Left colon (tissue), 2 donors: ENCODE measurements at places on chromosomes 3 and 15.

GRCh38 chr15:77907824-77908751 lies 169.4 kb downstream of the TBC1D2B start:
- peak; percentile 54 for DNase-seq

DNA sequence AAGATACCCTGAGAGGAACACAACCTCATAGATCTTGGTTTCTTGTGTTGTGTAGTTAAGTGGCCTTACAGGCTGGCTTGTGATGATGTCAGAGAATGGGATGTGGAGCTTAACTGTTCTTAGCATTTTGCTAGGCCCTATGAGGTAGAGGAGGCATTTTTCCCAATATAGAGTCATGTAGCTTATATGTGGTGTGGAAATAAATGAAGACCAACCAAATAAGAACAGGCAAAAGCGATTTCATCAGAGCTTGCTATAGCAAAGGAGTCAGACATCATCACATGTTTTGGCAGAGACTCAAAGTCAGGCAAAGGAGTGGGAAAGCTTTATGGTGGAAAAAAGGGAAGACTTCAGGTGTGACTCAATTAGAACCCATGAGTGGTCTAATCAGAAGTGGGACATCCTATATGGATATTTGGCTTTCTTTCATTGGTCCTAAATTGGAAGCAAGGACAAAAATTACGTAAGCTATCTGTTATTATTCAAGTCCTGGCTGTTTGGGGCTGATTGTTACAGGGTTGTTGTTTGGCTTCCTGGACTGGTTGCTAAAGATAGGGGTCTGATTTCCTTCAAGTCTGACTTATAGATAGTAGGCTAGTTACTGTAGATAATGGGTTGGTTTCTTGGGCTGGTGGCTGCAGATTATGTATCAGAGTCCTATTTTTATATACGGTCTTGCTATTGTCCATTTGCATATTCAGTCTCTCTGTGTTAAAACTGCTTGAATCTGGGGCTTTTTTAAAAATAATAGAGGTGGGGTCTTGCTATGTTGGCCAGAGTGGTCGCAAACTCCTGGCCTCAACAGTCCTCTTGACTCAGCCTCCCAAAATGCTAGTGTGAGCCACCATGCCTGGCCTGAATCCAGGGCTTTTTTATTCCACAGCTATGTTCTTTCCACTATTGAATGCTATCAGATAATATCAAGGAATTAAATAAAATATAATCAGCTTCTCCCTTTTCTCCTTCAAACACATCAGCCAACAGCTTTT lies 30.3 kb upstream of the SETD2 start:
- DNase-seq: no peak

DNA sequence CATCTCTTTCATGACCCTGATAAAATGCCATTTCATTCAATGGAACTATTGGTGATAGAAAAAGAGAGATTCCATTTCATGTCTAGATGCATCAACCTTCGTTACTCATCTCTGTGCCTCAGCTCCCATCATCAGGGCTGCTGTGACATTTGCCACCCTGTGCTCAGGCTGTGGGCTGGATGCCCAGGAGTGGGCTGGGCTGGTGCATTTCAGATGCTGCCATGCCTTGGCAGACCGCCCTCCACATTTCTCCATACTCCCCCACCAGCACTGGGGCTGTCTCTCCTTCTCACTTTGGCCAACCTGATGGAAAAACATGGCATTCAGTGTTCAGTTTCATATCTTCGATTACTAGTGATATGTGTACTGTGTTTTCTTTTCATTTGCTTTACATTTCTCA lies 59.1 kb downstream of the DNASE1L3 start:
- no peak for DNase-seq

GRCh38 chr15:92670621-92671020 lies 15.0 kb upstream of the FAM174B start:
- DNase-seq: no peak

DNA sequence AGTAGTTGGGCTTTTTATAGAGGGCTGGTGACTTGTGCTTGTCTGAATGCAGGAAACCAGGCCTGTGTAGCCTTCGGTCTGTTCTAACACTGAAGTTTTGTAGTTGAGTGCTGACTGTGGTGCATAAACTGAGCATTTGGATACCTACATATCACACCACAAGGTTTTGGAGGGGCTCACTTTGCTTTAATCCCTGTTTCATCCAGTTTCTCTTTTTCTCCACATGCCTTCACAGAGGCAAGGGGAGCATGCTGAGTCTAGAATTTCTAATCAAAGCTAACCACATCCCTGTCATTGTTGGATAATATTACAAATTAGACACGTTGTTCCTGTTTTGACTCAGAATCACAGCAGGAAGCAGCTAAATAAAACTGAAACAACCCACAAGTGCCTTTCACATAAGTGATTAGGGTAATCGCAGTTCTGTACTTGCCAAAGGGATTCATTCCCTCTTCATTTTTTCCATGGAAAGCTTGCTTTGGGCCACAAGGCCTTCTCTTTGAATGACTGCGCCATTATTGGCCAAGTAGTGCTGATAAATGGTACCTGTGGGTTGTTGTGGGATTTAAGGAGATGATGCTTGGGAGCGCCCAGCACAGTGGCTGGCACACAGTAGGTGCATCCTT lies 48.9 kb downstream of the TGFBR2 start:
- no peak for DNase-seq

GRCh38 chr3:53040351-53040820 lies 5.5 kb downstream of the SFMBT1 start:
- no peak for DNase-seq

DNA sequence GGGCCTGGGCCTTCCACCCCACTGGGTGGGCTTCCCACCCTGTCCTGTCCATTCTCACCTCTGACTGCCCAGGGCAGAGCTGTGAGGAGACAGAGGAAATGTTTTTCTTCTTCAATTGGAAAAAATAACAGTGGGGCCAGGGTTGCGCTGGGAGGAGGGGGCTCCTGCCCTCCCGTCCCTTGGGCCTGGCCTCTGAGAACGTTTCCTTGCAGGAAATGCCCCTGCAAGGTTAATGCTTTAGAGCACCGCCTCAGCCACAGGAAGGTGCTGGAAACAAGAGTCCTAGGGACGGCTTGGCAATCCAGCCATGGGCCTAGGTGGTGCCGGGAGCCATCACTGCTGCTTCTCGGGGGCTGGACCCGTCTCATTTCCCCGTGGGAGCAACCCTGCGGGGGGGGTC lies 3.8 kb upstream of the PLXND1 start:
- DNase-seq: no peak

- DNase-seq: no peak
These were observed 9.2 kb downstream of the NFKBIZ start for GRCh38 chr3:101858464-101859030.

DNA sequence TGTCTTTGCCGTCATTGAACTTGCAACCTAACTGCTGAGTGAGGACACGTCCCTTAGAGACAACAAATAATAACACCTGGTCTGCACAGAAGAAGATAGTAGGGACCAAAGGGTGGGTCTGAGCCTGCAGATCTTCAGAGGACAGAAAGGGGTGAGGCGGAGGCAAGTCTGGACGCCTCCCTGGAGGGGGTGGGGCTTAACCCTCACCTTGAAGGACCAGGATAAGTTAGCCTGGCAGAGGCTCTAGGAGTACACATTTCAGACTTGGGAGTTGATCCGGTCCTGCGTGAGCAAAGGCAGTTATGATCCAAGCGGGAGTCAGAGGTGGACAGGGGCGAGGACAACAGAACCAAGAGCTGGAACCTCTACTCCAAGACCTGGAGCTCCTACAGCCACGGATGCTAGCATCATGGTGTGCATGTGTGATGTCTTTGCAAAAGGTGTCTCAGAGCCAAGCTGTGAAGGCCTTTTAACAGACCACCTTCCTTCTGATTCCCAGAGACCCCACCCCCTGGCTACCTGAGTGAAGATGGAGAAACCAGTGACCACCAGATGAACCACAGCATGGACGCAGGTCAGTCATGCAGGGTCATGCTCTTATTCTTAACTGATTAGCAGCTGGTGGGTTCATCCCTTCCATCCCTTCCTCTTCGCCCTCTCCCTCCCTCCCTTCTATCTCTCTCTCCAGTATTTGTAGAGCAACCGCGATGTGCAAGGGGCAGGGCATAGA lies 88.0 kb downstream of the AAGAB start:
- DNase-seq: no peak

- DNase-seq: no peak
These were observed 226.7 kb downstream of the THSD4 start for GRCh38 chr15:71341811-71342550.

DNA sequence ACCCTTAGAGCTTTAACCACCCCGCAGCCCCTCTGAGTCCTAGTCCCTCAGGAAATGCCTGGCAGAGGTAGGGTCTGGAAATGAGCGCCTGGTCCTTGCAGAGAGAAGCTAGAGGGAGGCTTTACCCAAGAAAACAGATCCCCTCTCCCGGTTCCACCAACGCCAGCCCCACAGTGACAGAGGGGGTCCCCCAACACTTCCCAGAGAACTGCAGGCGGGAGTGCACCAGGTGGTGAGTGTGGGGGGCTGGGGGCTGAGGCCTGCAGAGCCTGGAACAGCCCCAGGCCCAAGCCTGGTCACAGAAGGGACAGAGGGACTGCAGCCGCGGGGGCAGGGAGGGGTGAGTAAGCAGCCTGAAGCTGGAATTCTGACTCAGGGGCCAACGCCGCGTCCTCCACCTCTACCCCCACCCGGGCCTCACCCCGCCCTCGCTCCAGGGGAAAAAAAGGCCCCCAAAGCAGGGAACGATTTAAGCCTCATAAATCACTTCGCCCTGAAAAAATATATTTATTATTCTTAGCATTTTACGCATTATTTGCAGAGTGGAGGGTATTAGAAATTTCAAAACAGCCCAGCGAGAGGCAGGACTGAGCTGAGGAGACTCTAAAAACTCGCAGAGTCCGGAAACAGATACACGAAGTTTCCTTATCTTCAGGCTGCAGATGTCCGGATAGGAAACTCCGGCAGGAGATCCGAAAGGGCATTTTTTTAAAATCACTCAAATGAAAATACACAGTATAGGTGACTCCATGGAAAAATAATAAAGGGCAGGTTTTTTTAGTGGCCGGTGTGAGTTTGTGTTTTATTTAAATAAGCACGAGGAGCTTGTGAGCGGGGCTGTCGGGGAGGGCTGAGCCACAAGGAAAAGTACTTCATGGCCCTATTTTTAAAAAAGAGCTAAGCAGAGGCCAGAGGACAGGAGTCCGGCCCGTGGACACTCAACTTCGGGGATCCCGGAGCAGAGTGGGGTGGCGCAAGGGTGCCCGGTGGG lies 10.0 kb downstream of the GATA2 start:
- no peak for DNase-seq

GRCh38 chr15:48592221-48592731 lies 53.2 kb downstream of the FBN1 start:
- no peak for DNase-seq

DNA sequence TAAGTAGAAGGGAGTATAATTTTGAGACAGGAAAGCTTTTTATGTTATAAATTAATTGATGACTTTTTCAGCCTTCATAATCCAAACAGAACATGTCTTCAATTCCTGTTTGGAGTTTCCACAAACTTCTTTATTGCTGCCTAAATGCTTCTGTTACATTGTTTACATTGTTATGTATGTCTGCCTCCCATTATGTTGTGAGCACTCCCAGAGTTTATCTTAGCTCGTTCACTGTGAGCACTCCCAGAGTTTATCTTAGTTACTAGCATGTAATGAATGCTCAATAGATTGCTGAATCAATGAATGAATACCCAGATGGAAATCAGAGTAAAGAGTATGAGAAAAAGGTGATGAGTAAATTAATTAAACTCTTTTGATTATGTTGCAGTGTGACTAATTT lies 1178.0 kb downstream of the ROBO1 start:
- DNase-seq: no peak

DNA sequence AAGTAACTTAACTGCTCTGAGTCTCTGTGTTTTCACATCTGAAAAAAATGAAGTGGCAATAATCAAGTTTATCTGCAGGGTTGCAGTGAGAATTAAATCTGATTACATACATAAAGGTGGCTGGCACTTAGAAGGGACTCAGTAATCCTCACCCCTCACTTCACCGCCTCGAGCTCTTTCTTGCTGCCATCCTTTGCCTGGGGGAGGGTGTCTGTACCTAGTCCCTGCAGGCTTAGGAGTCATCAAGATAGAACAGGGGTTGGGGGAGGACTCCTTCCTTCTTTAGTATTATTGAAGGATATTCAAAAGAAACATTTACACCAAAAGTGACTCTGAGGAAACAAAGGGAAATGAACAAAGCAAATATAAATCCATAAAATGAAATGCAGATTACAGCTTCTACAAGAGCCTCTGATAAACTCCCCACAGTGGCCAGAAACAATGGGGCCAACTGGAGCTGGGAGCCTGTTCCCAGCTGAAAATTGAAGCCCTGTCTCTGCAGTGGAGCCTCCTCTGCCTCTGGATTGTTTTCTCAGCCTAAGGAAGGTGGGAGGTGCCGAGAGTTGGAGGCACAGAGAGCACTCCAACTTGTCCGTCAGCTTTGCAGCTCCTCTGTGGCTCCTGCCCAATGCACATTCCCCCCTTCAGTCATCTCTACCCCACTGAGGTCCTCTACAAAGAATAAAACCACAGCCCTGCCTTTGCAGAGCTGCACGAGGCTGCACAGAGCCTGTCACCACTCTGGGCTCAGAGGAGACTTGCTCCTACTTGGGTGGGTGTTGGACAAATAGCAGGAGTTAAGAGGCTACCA lies 41.8 kb downstream of the CRYGS start:
- no peak for DNase-seq

GRCh38 chr3:119885746-119886530 lies 104.0 kb downstream of the NR1I2 start:
- DNase-seq: no peak

DNA sequence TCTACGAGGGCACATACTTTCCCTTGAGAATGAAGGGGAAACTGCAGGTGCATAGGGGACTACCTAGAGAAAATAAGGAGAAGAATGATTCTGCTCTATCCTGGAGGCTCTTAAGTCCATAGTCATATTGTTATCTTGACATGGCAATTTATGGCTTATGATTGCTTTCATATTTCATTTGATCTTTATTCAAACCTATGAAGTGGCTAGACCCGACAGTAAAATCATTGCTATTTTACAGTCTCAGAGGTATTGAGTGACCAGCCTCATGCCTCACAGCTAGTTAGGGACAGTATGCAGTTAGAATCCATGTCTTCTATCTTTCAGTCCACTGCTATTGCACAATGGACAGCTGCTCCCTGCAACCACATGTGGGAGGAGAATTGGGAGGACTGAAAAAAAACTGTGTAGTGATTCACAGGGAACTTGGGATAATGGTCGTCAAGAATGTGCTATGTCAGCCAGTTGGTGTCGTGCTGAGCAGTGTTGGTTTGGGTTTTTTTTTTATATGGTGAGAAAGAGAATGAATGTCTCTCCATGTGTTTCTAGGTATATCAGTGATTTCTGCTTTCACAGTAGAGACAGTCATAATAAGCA lies 63.2 kb upstream of the SPPL2A start:
- DNase-seq: no peak

DNA sequence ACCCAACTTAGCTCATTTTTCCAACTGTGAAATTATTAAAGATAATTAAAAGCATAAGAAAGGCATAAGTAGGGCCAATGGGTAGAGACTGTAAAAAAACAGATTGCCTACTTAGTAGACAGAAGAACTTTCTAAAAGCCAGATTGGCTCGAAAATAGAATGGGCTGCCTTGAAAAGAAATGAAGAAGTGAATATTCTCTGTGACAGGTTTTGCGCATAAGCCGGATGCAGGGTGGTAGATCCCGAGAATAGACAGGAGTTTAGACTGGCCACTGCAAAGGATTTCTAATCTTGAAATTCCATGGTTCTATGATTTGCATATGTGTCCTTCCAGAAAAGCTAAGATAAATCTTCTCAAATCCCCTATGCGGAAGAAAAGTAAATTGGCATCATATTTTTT lies 173.3 kb upstream of the ICE2 start:
- no peak for DNase-seq

GRCh38 chr15:90219421-90220141 lies 14.2 kb downstream of the CIB1 start:
- peak; percentile 67 for DNase-seq

- no peak for DNase-seq
These were observed 37.1 kb downstream of the TMEM158 start for GRCh38 chr3:45188719-45189659.

- peak; percentile 15 for DNase-seq
These were observed 187.2 kb downstream of the SHQ1 start for GRCh38 chr3:72661115-72661457.
